ENCODE measurements at places on chromosomes 6 and 20. TPM values are rescaled to one million over a fixed set of nuclear protein-coding genes. Genes with fewer than 3 reads are reported as not detected.

Gene SAMD5
- total RNA-seq = under 0.01 TPM

Gene BPIFB1
- total RNA-seq = not detected

Gene FOXC1
- total RNA-seq = 1.9 TPM

Gene TFAP2A
- 2.6 TPM for total RNA-seq

Gene CSE1L
- 114 TPM for total RNA-seq

Gene JPH2
- total RNA-seq = 50.5 TPM

Gene SNTA1
- 20.3 TPM for total RNA-seq

Gene VGLL2
- total RNA-seq = not detected

Gene MMP24
- 0.43 TPM for total RNA-seq

Gene BMP5
- under 0.01 TPM for total RNA-seq

Gene RAET1L
- total RNA-seq = not detected

Gene OR2J2
- not detected for total RNA-seq
